ENCODE measurements at places on chromosomes 3 and 15. TPM values are rescaled to one million over a fixed set of nuclear protein-coding genes. Genes with fewer than 3 reads are reported as not detected.

The PRSS50 gene
- total RNA-seq: not detected

DNA sequence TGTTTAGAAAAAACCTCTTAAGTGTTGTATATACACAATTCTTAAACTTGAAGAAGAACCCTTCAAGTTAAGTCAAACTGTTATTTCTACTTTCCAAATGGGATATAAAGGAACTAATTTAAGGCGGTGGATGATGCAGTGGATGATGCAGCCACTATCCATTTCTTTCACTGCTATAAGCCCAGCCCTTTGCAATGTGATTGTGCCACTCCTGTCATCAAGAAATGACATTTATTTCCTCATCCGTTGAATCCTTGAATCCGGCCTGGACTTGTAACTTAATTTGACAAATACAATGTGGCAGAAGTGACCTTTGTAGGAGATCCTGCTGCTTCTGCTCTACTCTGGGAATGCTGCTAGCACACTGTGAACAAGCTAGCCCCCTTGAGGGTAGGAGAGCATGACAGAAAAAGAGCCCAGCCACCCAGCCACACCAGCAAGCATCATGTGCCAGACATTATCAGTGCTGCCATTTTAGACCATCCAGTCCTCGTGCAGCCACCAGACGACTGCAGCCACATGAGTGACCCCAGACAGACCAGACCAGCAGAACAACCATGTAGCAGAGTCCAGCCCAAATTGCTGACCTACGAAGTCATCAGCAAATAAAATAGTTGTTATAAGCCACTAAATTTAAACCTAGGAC, 47.4 kb downstream of the UACA start:
- no peak overlapping the region for H3K4me3 ChIP-seq
- peaks cover 31% of the 10 kb centered on the region for H3K4me1 ChIP-seq
- peaks cover 10% of the 10 kb centered on the region for H3K36me3 ChIP-seq
- peak overlapping the region; percentile 27 for H3K27ac ChIP-seq

The PRTG gene
- total RNA-seq: 4.7 TPM

DNA sequence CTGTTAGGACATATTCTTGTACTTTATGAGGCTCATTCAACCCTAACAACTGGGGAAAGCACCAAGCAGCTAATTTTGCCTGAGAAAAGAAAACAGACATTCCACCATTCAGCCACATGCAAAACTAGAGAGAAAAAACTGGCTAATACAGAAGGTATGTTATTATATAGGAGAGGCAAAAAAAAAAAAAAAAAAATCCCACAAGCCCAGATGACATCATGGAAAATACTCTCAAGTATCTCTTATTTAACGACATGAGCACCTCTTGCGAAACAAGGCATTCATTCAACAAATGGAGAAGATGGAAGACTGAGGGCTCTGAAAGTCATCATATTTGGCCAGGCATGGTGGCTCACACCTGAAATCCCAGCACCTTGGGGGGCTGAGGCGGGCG, 61.5 kb downstream of the PRICKLE2 start:
- no peaks in the 10 kb centered on the region for H3K27me3 ChIP-seq
- H3K27ac ChIP-seq: peak overlapping the region; percentile 84
- H3K36me3 ChIP-seq: peaks cover 13% of the 10 kb centered on the region
- peaks cover 35% of the 10 kb centered on the region for H3K4me1 ChIP-seq
- no peak overlapping the region for H3K4me3 ChIP-seq

GRCh38 chr3:194740859-194741491, 55.3 kb downstream of the FAM43A start:
- H3K36me3 ChIP-seq: no peaks in the 10 kb centered on the region
- H3K4me1 ChIP-seq: peaks cover 8% of the 10 kb centered on the region
- no peak overlapping the region for H3K27ac ChIP-seq
- peaks cover 28% of the 10 kb centered on the region for H3K27me3 ChIP-seq

DNA sequence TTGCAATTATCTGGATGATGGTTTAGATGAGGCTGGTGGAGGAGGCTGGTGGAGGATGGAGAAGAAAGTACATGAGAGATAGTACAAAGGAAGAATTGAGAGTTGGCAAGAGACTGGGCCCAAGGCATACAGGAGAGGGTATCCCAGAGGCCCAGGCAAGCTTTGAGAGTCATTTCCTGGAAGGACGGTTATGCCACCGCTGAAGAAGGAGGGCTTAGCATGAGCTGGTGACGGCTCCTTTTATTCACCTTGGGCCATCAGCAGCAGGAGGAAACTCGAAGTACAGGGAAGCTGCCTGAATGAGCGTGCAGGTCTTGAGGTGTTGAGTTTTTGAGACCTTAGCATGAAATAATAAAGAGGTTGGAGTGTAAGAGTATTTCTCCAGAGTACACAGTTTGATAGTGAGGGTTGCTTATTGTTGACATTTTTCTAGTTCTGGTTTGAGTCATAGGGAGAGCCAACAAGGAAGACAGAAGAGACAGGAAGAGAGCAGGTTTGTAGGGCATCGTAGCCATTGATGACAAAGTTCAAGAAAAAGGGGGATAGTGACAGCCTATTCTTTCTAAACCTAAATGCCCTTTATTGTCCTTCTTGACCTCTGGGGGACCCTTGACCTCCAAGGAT, 13.8 kb downstream of the THSD4 start:
- peaks cover 10% of the 10 kb centered on the region for H3K4me1 ChIP-seq
- H3K27me3 ChIP-seq: no peaks in the 10 kb centered on the region
- H3K27ac ChIP-seq: no peak overlapping the region
- DNase-seq: no peak
- no peaks in the 10 kb centered on the region for H3K36me3 ChIP-seq

DNA sequence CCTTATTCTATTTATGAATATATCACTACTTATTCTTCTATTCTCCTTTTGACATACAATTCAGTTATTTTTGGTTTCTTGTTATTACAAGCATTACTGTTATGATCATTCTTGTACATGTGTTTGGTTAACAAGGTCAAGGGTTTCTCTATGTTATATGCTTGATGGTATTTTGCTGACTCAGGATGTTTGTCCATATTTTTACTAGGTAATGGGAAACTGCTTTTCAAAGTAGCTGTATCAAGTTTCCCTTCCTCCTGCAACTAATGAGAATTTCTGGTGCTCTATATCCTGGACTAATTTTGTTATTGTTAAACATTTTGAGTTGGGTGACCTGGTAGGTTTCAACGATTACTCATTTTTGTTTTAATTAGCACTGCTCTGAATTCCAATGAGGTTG, 841.0 kb downstream of the OTOL1 start:
- no peaks in the 10 kb centered on the region for H3K27me3 ChIP-seq
- no peak overlapping the region for H3K27ac ChIP-seq
- no peaks in the 10 kb centered on the region for H3K36me3 ChIP-seq
- no peak for DNase-seq
- H3K4me1 ChIP-seq: no peaks in the 10 kb centered on the region

DNA sequence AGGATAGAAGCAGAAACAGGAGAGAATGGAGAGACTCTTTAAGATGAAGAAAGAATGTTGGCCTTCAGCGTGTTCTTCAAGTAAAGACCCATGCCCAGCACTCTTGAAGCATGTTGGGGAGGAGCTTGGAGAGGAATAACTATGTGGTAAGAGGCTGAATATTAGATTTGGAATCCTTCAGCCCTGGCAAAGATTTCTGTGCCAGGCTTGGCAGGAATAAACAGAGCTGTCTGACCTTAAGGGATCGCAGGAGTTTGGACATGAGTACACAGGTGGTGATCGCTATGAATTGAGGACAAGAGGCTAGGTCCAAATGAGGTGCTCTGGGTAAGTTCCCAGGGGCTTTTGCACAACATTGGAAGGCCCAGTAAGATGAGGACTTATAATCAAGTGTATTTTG, 132.6 kb upstream of the TBL1XR1 start:
- no peaks in the 10 kb centered on the region for H3K36me3 ChIP-seq
- no peak overlapping the region for H3K27ac ChIP-seq
- no peak overlapping the region for H3K4me3 ChIP-seq
- H3K4me1 ChIP-seq: peaks cover 5% of the 10 kb centered on the region

DNA sequence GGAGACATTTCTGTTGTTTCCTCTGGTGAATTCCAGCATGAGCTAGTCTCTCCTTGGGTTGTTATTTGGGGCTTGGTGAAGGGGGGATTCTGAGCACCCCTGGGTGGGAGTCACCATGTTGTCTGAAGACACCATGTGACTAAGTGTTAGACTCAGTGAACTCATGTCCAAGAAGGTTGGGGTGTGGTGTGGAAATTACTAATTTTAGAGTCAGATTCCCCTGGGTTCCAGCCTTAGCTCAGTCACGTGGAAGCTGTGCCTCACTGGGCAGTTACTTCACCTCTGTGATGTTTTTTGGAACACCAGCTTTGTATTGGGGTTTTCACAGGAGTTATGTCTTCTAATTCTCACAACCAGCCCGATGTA, 171.5 kb downstream of the RPLP1 start:
- DNase-seq: no peak
- no peaks in the 10 kb centered on the region for H3K36me3 ChIP-seq
- no peaks in the 10 kb centered on the region for H3K4me1 ChIP-seq
- H3K4me3 ChIP-seq: no peak overlapping the region
- no peak overlapping the region for H3K27ac ChIP-seq

The IGSF11 gene
- total RNA-seq: under 0.01 TPM

DNA sequence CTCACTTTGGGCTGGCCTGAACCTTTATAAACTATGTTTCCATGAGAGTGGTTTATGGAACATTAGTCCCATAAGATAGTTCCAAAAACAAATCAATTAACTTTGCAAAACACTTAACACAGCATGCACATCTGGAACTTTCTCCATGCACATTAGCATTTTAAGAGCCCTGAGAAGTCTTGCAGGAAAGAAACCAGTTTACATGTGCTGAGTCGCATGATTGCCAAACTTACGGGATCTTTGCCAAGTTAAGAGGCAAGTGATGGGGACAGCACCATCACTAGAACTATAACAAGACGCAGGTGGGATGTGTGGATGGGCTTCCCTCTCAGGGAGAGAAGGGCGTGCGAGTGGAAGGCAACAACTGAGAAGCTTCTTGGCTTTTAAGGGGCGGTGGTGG, 20.7 kb downstream of the ADAMTS9 start:
- H3K36me3 ChIP-seq: no peaks in the 10 kb centered on the region
- no peak for DNase-seq
- H3K4me1 ChIP-seq: no peaks in the 10 kb centered on the region
- no peaks in the 10 kb centered on the region for H3K27me3 ChIP-seq
- H3K4me3 ChIP-seq: no peak overlapping the region

DNA sequence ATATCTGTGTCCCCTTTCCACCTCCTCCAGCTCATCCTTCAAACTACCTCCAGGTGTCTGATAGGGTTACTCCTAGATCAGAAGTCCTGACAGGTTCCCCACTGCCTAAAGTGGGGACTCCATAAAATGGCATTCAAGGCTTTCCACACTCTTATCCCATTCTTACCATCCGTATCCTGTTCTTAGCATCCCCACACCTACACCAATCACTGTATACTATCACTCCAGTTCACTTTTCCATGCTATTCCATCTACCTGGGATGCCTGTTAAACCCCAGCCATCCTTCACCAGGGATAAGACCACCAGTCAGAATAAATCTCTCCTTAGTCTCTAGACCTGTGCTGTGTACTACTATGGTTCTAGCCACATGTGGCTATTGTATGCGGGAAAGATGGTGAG, 19.1 kb downstream of the SSR3 start:
- H3K4me3 ChIP-seq: no peak overlapping the region
- peak overlapping the region; percentile 90 for H3K27ac ChIP-seq
- no peak for DNase-seq
- peaks cover 26% of the 10 kb centered on the region for H3K36me3 ChIP-seq
- peaks cover 25% of the 10 kb centered on the region for H3K4me1 ChIP-seq

All from osteoblast (primary cell).